DMS 273 treated with DMSO at 0.1 percent for 48 hours (cell line): ENCODE measurements at places on chromosomes 2 and 18.

- DNase-seq = no peak
Observed at GRCh38 chr18:42412896-42413295, 457.9 kb downstream of the PIK3C3 start.

DNA sequence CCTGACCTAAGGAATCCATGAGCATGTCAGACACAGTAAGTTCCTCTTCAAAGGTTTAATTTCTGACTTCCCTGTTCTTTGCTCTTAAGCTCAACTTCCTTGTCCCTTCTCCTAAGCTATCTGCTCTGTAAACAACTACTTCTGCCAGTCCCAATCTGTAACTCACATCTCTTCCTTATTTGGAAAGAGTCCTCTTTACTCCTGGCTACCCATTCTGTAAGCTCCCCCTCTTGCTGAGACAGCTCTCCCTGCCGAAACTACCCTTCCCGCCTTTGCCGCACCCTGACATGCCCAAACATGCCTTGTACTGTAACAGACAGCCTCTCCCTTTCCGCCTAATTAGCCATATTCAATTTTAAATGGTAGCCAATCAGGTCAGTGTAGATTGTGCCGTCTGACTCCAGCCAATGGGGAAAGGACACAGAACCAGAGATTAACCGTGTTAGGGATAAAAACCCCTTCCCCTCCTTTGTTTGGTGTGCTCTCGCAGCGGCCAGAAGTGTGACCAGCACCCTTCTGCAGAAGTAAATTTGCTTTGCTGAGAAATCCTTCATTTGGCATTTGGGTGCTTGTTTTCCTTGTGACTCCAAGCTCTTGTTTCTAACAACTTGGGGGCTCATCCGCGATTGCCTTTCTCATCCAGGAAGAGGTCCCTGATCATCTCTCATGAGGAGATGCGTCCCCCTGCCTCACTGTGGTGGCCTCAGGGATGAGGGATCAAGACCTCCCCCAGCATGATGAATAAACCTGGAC lies 49.0 kb downstream of the PIAS2 start:
- no peak for DNase-seq

DNA sequence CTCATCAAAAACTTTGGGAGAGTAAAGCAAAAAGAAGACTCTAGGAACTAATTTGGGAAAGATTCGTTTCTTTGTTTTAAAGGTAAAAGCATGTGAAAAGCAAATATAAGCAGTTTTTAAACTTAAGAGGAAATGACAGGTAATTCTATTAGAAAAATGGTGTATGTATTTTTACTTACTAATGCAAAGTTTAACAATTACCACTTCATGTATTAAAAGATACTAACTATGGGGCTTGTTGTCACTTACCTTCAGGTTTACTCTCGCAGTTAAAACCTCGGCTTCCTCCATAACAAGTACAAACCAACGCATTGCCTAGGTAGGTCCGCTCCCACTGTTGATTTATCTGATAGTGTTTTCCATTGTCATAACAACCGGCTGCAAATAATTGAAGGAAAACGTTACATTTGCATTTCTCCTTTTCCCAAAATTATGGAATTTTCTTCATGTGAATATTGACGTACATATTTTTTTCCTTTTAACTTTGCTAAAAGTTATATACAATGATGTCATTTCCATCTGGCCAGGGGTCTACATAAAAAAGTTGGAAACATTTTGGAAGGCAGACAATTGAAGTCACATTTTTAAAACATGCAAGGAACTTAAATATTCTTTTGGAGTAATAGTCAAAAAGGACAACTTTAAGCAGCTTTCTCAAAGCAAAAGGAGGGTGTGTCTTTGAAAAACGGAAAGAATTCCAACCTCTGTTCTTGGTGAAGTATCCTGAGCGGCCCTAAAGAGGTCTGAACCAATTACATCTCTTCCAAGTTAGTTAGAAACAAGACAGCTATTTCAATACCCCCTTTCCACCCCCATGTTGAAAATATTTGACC lies 1.2 kb downstream of the FN1 start:
- DNase-seq = no peak

- no peak for DNase-seq
Observed at GRCh38 chr2:15306706-15307105, 254.4 kb downstream of the NBAS start.

DNA sequence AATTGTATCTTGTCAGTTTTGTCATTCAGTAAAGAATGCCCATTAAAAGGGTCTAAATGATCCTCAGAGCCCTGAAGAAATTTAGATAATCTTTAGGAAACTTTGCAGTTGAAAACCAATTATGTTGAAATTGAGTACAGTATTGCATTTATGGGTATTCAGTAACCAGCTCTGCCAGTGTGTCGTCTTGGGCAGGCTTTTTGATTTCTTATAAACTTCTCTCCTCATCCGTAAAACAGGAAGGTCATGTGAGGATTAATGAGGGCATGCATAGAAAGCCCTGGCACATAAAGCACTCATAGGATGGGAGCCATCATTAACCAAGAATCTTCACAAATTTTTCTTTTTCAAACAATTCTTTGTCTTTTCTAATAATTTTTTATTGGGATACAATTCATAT lies 14.8 kb downstream of the PNO1 start:
- no peak for DNase-seq
